Natural killer cell (primary cell): ENCODE measurements at places on chromosomes 1 and 21.
A peak's percentile ranks its signal among the peaks of the same experiment; 100 is the strongest.

DNA sequence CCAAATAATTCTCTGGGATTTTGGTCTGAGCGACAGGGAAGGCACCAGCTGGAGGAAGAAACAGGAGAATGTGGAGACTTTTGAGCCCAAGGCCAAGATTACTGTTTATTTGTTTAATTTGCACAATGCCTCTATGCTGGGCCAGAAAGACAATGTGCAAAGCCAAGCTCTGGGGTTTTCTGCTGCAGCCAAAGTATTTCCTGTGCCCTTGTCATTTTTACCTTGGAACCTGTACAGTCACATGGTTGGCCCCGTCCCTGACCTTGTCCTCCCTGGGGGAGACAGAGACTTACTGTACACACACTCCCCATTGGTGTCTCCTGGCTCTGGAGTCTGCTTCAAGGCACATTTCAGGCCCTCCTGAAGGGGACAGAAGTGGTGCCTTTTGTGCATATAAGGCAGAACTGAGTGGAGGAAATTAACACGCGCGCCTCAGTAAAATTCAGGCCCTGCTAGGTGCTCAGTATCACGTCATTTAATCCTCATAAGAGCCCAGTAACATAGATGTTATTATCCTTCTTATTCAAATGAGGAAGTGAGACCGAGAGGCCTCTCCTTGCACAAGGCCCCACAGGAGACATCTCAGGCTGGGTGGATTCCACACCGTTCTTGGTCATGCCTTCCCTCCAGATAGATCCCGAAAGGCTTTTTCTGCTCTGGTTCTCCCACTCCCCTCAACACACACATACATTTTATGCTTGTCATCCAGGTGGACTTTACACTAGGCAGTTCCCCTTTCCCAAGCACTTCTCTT is 21.1 kb downstream of the C1orf115 start:
- no peak overlapping the region for H3K27ac ChIP-seq
- no peak for DNase-seq
- no peaks in the 10 kb centered on the region for H3K36me3 ChIP-seq
- H3K4me1 ChIP-seq, result no peaks in the 10 kb centered on the region
- no peak overlapping the region for H3K4me3 ChIP-seq
- no peaks in the 10 kb centered on the region for H3K27me3 ChIP-seq

- no peaks in the 10 kb centered on the region for H3K36me3 ChIP-seq
- H3K4me3 ChIP-seq, result no peak overlapping the region
- DNase-seq, result no peak
- H3K4me1 ChIP-seq, result peaks cover 12% of the 10 kb centered on the region
Measured at GRCh38 chr1:81803431-81804110, 2.8 kb downstream of the ADGRL2 start.

- no peak overlapping the region for H3K27ac ChIP-seq
- no peak for DNase-seq
- H3K36me3 ChIP-seq, result peaks cover 5% of the 10 kb centered on the region
- no peak overlapping the region for H3K4me3 ChIP-seq
- no peaks in the 10 kb centered on the region for H3K27me3 ChIP-seq
- no peaks in the 10 kb centered on the region for H3K4me1 ChIP-seq
Measured at GRCh38 chr1:176073524-176074157, 133.4 kb downstream of the COP1 start.

- no peak overlapping the region for H3K4me3 ChIP-seq
- peaks cover 34% of the 10 kb centered on the region for H3K4me1 ChIP-seq
- no peak overlapping the region for H3K27ac ChIP-seq
- H3K27me3 ChIP-seq, result peaks cover 34% of the 10 kb centered on the region
- no peak for DNase-seq
Measured at GRCh38 chr1:1353389-1354151, 4.4 kb upstream of the DVL1 start.

GRCh38 chr1:247204177-247204647 is 32.4 kb upstream of the ZNF124 start:
- peak overlapping the region; percentile 34 for H3K27ac ChIP-seq
- H3K4me3 ChIP-seq, result no peak overlapping the region
- peaks cover 32% of the 10 kb centered on the region for H3K4me1 ChIP-seq
- no peak for DNase-seq
- H3K27me3 ChIP-seq, result no peaks in the 10 kb centered on the region
- peaks cover 17% of the 10 kb centered on the region for H3K36me3 ChIP-seq

GRCh38 chr1:19042675-19043578 is 86.5 kb upstream of the IFFO2 start:
- H3K36me3 ChIP-seq, result no peaks in the 10 kb centered on the region
- H3K27ac ChIP-seq, result no peak overlapping the region
- peaks cover 8% of the 10 kb centered on the region for H3K4me1 ChIP-seq
- no peak for DNase-seq

GRCh38 chr1:246269466-246269865 is 237.6 kb downstream of the SMYD3 start:
- H3K27ac ChIP-seq, result no peak overlapping the region
- no peaks in the 10 kb centered on the region for H3K4me1 ChIP-seq
- no peaks in the 10 kb centered on the region for H3K36me3 ChIP-seq
- no peak for DNase-seq
- H3K4me3 ChIP-seq, result no peak overlapping the region

- no peaks in the 10 kb centered on the region for H3K36me3 ChIP-seq
- no peaks in the 10 kb centered on the region for H3K4me1 ChIP-seq
- no peak for DNase-seq
- H3K4me3 ChIP-seq, result no peak overlapping the region
- no peak overlapping the region for H3K27ac ChIP-seq
Measured at GRCh38 chr1:239803781-239804180, 287.9 kb upstream of the FMN2 start.

DNA sequence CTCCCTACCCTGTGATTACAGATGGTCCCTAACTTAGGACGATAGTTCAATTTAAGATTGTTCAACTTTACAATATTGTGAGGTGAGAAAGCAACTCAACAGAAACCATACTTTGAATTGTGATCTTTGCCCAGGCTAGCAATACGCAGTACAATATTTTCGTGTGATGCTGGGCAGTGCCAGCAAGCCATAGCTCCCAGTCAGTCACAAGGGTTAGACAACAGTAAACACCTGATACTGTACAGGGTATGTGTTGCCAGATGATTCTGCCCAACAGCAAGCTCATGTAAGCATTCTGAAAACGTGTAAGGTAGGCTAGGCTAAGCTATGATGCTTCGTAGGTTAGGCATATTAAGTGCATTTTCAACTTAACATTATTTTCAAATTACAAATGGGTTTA is 11.9 kb downstream of the GPBP1L1 start:
- peaks cover 13% of the 10 kb centered on the region for H3K4me1 ChIP-seq
- no peak for DNase-seq
- no peak overlapping the region for H3K27ac ChIP-seq
- H3K36me3 ChIP-seq, result no peaks in the 10 kb centered on the region
- H3K4me3 ChIP-seq, result no peak overlapping the region

DNA sequence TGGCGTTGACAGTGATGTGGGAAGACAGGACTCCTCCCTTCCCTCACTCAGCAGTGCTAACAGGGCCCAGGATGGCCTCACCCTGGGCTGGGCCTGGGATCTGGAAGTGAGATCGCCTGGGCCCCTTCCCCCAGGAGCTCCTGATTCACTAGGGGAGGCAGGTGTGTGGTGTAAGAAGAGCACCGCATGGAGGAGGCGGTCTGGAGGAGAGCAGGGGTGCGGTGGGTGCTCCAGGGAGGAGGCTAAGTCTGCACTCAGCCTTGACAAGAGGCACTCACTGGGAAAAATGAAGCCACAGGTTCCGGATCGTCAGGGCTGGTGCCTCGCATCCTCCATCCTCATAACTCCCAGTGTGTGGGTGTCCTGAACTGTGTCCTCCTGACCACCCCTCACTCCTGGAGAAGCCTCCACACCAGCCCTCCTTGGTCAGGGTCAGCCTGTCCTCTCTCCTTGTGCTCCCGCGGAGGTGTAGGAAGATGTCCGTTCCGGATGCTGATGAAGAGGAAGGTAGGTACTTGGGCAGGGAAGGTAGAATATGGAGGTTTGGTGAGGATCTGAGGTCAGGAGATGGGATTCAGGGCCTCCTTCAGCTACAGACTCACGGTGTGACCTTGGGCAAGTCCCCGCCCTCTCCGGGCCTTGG is 142.1 kb upstream of the WNT4 start:
- DNase-seq, result no peak
- H3K4me1 ChIP-seq, result no peaks in the 10 kb centered on the region
- no peak overlapping the region for H3K27ac ChIP-seq
- H3K36me3 ChIP-seq, result no peaks in the 10 kb centered on the region
- H3K27me3 ChIP-seq, result no peaks in the 10 kb centered on the region

- peak overlapping the region; percentile 23 for H3K4me3 ChIP-seq
- peaks cover 38% of the 10 kb centered on the region for H3K4me1 ChIP-seq
- no peaks in the 10 kb centered on the region for H3K27me3 ChIP-seq
- peak; percentile 64 for DNase-seq
- peaks cover 5% of the 10 kb centered on the region for H3K36me3 ChIP-seq
- peak overlapping the region; percentile 89 for H3K27ac ChIP-seq
Measured at GRCh38 chr21:36297938-36298572, 21.9 kb upstream of the MORC3 start.

- H3K4me1 ChIP-seq, result no peaks in the 10 kb centered on the region
- no peak overlapping the region for H3K4me3 ChIP-seq
- DNase-seq, result no peak
- no peak overlapping the region for H3K27ac ChIP-seq
- H3K27me3 ChIP-seq, result no peaks in the 10 kb centered on the region
- H3K36me3 ChIP-seq, result no peaks in the 10 kb centered on the region
Measured at GRCh38 chr1:164637461-164638375, 78.7 kb downstream of the PBX1 start.

DNA sequence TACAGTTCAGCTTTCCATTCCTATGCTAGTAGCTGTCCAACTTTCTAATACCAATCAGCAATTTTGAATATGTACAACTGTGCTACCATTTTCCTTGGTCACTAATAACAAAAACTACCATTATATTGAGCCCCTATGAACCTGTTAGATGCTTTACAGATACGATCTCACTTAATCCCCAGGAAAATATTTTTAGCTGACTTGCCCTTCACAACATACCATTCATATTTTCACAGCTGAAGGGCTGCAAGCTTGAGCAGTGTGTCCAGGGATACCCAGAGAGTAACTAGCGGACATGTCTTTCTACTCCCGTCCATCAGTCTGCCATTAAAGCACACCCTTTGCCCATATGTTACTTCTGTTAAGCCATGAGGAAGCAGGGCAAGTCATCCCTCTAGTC is 140.5 kb downstream of the SPATA46 start:
- no peaks in the 10 kb centered on the region for H3K27me3 ChIP-seq
- H3K27ac ChIP-seq, result no peak overlapping the region
- no peaks in the 10 kb centered on the region for H3K4me1 ChIP-seq

DNA sequence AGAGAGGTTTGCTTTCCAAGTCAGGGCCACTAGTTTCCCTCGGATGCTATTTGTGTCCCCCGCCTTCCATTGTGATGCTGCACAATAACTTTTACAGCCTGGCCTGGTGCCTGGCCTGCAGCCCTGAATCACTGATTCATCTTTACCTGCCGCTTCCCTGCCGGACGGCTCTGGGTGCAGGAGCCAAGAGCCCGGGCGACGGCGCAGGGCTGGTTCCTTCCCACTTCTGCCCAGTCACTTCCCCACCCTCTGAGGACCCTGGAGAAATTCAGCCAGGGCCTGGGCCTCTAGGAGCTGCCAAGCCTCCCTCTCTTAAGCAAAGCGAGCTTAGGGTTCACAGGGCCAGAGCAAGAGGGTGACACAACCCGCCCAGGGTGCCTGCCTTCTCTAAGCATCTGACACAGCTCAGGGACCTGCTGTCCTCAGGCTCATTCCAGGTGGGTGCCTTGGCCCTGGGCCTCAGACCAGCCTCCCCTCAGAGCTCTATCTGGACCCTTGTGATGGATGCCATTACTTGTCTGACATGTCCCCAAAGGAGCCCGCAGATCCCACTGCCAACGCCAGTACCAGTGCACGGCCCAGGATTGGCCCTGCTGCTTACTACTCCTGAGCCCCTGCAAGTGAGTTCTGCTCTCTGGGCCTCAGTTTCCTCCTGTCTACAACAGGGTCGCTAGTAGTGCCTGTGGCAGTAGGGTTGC is 381.0 kb upstream of the VAMP3 start:
- no peak for DNase-seq
- H3K27me3 ChIP-seq, result no peaks in the 10 kb centered on the region
- H3K4me3 ChIP-seq, result no peak overlapping the region
- no peaks in the 10 kb centered on the region for H3K36me3 ChIP-seq
- no peaks in the 10 kb centered on the region for H3K4me1 ChIP-seq

- H3K27ac ChIP-seq, result no peak overlapping the region
- H3K27me3 ChIP-seq, result no peaks in the 10 kb centered on the region
- H3K36me3 ChIP-seq, result no peaks in the 10 kb centered on the region
- no peaks in the 10 kb centered on the region for H3K4me1 ChIP-seq
- DNase-seq, result no peak
- H3K4me3 ChIP-seq, result no peak overlapping the region
Measured at GRCh38 chr1:14668538-14668937, 70.1 kb downstream of the KAZN start.

- H3K36me3 ChIP-seq, result no peaks in the 10 kb centered on the region
- H3K4me3 ChIP-seq, result no peak overlapping the region
- H3K4me1 ChIP-seq, result no peaks in the 10 kb centered on the region
- H3K27ac ChIP-seq, result no peak overlapping the region
Measured at GRCh38 chr1:34768856-34769255, 9.3 kb downstream of the GJB4 start.

DNA sequence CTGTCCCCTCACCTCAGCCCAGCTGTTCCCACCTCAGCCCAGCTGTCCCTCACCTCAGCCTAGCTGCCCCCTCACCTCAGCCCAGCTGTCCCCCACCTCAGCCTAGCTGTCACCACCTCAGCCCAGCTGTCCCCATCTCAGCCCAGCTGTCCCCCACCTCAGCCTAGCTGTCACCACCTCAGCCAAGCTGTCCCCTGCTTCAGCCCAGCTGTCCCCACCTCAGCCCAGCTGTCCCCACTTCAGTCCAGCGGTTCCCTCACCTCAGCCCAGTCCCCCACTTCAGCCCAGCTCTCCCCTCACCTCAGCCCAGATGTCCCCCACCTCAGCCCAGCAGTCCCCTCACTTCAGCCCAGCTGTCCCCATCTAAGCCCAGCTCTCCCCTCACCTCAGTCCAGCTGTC is 88.4 kb upstream of the CSF3R start:
- H3K4me1 ChIP-seq, result no peaks in the 10 kb centered on the region
- H3K27me3 ChIP-seq, result no peaks in the 10 kb centered on the region
- no peaks in the 10 kb centered on the region for H3K36me3 ChIP-seq
- no peak for DNase-seq
- no peak overlapping the region for H3K27ac ChIP-seq
- H3K4me3 ChIP-seq, result no peak overlapping the region
